ENCODE measurements at places on chromosomes 1 and 21.

GRCh38 chr1:207388721-207389120 is 65.4 kb upstream of the CR2 start:
- no peak for DNase-seq

DNA sequence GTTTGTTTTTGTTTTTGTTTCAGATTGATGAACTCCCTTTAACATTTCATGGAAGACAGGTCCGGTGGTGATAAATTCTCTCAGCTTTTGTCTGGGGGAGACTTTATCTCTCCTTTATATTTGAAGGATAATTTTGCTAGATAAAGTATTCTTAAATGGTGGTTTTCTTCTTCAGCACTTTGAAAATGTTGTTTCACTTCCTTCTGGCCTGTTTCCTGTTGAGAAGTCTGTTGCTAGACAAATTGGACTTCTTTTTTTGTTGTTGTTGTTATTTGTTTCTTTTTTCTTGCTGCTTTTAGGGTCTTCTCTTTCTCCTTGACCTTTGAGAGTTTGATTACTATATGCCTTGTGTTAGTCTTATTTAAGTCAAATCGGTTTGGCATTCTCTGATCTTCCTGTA is 50.8 kb downstream of the CRP start:
- DNase-seq, result no peak

- peak; percentile 13 for DNase-seq
Observed at GRCh38 chr1:96521994-96522760, 199.4 kb upstream of the PTBP2 start.

GRCh38 chr1:244150665-244151064 is 99.6 kb downstream of the ZBTB18 start:
- DNase-seq, result no peak

DNA sequence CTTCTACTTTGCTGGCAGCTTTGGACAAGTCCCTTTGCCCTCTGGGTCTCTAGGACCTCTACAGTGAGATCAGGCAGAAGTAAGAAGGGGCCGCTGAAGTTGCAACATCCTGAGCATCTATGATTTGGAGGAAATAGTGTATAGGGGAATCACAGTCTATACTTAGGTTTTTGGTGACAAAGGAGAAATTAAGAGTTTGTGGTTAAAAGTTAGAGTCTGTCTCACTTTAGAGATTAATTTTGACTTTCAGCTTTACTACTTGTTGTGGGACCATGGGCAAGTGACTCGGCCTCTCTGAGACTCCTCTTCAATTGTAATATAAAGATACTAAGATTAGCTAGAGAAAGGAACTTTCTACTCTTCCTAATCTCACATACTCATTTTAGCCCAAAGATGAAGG is 33.1 kb upstream of the LMX1A start:
- DNase-seq, result no peak

GRCh38 chr1:9835758-9836631 is 12.2 kb upstream of the CLSTN1 start:
- no peak for DNase-seq

- no peak for DNase-seq
Observed at GRCh38 chr1:227734546-227734855, 601 bp downstream of the JMJD4 start.

DNA sequence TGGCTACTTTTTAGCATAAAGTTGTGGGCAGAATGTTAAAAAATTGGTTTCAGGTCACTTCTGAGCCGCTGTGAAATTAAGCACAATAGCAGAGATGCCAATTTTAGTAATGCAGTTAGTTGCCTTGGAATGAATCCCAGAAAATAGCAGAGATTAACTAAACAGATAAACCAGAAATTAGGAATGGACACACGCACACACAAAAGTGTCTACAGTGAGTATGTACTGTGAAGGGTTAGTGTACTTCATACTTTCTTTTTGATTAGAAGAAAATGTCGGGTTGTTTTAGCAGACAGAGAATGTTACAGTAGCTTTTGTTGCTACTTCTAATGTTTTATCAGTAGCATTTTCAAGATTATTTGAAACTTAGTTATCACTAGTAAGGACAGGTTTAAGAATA is 106.7 kb downstream of the LEPR start:
- no peak for DNase-seq

- DNase-seq, result peak; percentile 23
Observed at GRCh38 chr1:154608397-154609270, 648 bp upstream of the ADAR start.

DNA sequence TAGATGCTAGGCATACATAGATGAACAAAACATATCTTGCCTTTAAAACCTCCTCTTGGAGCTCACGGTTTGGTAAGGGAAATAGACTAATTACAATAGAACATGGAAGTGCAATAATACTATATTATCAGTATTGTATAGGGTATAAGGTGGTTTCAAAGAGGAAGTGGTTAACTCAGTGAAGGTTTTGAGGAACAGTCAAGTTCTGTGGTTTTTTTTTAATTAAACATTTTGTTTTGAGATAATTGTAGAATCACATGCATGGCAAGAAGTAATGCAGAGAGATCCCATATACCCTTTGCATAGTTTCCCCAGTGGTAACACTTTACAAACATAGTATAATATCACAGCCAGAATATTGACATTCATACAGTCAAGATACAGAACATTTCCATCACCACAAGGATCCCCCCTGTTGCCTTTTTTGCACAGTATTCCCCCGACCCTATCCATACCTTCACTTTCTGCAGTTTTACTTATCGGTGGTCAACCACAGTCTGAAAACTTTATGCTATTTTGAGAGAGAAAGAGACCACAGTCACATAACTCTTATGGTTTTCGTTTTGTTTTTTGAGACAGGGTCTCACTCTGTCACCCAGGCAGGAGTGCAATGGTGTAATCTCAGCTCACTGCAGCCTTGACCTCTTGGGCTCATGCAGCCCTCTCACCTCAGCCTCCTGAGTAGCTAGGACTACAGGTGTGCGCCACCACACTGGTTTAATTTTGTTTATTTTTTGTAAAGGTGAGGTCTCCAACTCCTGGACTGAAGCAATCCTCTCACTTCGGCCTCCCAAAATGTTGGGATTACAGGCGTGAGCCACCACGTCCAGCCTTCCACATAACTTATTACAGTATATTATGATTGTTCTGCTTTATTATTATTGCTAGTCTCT is 60.5 kb upstream of the KIAA1614 start:
- DNase-seq, result no peak

DNA sequence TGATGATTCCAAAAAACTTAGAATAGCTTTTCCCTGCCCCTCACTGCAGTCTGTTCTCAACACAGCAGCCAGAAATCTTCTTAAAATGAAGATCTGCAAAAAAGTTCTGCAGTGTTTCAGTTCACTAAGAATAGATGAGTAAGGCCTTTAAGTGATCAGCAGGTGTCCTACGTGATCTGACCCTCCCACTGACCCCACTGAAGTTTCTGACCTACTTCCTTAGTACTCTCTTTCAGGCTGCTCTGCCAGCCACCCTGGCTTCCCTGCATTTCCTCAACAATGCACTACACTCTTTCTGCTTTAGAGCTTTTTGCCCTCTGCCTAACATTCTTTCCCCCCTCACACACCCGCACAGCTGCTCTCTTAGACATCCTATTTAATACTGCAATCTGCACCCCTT is 182.5 kb downstream of the AKT3 start:
- no peak for DNase-seq

GRCh38 chr21:16834791-16835190 is 678.1 kb upstream of the CXADR start:
- no peak for DNase-seq

DNA sequence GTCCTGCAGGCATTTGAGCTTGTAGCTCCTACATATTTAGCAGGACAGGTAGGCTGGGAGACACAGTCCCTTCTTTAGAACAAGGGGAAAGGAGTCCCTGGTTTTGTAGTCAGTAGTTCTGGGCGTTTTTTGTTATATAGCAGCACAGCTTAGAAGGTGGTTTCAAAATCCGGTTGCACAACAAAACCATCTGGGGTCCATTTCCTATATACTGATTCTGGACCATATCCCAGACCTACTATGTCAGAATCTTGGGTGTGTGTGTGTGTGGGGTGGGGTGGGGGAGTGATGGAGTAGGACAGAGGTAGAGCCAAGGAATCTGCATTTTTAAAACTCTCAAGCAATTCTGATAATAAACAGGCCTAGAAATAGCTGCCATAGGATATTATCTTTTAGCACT is 21.6 kb downstream of the METTL13 start:
- peak; percentile 47 for DNase-seq

DNA sequence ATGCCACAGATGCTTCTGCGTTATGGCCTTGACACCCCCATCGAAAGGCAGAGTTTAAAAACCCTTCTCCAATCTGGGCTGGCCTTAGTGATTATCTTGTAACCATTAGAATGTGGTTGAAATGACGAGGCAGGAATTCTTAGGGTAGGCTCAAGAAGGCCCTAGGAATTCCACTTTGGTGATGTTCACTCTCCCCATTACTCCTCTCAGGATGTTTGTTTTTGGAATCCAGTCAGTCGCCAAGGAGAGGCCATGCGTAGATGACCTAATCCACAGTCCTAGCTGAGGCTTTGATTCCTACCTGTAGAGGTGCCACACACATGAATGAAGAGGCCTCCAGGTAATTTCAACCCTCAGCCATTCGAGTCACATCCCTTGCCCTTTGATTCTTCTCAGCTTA is 318.2 kb downstream of the NEGR1 start:
- no peak for DNase-seq

DNA sequence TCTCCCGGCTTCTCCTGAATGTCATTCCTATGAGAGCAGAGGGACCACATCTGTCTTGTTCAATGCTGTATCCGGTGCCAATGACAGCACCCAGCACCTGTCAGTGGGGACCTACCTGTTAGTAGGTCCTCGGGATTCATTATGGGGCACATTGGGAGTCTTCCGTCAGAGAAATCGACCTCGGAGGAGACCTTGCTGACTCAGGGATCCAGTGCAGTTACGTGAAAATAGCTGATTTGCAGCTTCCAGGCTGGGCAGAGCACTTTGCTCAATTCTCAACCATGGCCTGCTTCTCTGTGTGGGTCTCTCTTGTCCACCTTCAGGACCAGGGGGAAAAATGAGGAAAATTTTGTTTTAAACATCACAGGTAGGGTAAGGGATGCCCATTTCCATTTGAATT is 130.2 kb downstream of the PRDM2 start:
- DNase-seq, result no peak

DNA sequence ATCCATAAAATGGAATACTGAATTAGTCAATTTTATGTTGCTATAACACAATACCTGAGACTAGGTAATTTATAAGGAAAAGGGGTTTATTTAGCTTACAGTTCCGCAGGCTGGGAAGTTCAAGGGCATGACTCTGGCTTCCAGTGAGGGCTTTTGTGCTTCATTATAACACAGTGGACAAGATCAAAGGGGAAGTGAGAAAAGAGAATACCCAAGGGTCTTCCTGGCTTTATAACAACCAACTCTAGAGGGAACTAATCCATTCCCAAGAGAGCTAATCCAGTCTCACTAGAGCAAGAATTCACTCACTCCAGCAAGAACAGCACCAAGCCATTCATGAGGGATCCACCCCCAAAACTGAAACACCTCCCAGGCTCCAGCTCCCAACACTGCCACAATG is 3.1 kb downstream of the KIFAP3 start:
- DNase-seq, result no peak

DNA sequence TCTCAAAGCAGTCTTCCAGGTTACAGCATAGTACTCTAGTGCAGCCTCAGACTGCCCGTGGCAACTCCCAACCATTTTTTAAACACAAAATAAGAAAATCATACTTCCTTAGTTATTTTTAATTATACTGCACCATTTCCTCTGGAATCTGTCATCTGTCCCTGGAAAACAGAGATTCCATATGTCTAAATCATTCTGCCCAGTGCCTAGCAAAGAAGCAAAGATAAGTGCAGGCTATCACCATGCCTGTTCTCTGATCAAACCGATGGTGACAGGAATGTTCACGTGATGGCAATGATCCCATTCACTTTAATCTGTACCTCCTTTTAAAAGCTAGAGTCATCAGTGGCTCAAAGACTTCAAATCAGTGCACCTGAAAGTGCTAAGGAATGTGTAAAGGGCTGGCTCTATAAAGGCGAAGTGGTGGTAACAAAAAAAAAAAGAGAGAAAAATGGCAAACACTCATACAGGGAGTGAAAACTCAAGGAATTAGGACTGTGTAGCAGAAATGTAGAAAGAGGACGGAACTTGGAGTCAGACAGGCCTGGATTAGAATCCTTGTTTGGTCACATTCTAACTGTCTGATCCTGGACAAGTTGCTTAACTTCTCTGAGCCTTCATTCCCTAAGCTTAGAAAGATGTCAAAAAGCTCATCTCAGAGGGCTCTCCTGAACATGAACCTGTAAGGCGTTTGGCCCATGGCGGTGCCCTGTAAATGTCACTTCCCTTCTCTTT is 9.9 kb upstream of the CCN1 start:
- no peak for DNase-seq

GRCh38 chr21:42209801-42210479 is 9.0 kb upstream of the ABCG1 start:
- no peak for DNase-seq

DNA sequence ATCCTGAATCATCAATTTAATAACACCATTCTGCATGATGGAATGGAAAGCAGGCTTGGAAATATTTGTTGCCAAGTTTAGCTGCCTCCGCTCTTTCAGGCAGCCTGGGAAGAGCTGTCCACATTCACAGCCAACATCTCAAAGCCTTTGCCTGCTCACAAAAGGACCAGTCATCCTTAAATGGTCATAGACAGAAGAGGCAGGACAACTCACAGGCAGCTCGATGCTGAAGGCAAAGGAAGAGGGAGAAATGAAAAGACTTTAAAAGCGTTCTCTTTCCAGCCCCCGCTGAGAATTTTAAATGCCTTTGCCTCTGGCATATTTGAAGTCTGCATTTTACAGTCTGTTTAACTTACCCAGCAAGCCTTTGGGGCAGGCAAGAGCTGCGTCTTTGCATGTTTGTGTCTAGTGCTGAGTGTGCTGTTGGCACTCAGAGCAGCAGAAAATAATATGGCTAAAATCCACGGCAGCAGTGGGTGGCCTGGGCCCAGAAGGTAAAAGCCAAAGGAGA is 68.9 kb downstream of the NMNAT2 start:
- DNase-seq, result no peak

- no peak for DNase-seq
Observed at GRCh38 chr1:30189818-30190500, 533.4 kb downstream of the MATN1 start.

- no peak for DNase-seq
Observed at GRCh38 chr1:50846224-50846839, 113.7 kb downstream of the FAF1 start.

GRCh38 chr1:112358798-112359408 is 37.1 kb upstream of the CTTNBP2NL start:
- DNase-seq, result no peak

GRCh38 chr1:47776667-47777131 is 220.5 kb downstream of the TRABD2B start:
- DNase-seq, result no peak

GRCh38 chr1:52403566-52404115 is 582 bp downstream of the ORC1 start:
- peak; percentile 69 for DNase-seq

GRCh38 chr1:65590279-65590678 is 169.8 kb downstream of the LEPR start:
- no peak for DNase-seq

DNA sequence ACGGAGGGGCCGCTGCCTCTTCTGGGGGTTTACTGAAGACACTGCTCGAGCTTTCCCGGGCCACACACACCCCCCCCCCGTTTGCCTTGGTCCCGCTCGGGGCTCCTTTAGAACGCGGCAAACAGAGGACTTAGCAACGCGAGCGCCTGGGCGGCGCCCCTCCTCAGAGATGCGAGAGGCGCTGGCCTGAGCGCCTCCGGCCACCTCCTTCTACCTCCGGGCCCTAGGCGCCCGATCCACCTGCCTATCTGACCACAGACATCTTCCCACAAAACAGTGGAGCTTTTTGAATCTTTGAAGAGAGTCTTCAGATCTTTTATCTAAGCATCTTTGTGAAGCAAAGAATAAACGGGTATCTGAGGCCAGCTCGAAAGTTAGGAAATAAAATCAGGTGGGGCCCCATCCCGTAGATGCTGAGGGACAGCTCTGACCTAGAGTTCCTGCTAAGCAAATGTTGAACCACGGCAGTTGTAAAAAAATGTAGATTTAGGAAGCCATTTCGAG is 436 bp upstream of the TTLL7 start:
- DNase-seq, result peak; percentile 51

Data from HS-5 (cell line).